T-cell (primary cell): ENCODE measurements at places on chromosomes 13 and 19. TPM values are rescaled to one million over a fixed set of nuclear protein-coding genes. Genes with fewer than 3 reads are reported as not detected.

The CDX2 gene
- total RNA-seq, result 0.35 TPM

The GRIN3B gene
- not detected for total RNA-seq

The NLRP4 gene
- total RNA-seq, result not detected

The BST2 gene
- total RNA-seq, result 43.9 TPM
